Upper lobe of left lung (tissue), 6 donors: ENCODE measurements at places on chromosomes 4 and X.

- no peak for DNase-seq
Observed at GRCh38 chrX:18575744-18576143, 96.2 kb downstream of the RS1 start.

- no peak for DNase-seq
Observed at GRCh38 chr4:106601519-106601918, 232.9 kb upstream of the GIMD1 start.

DNA sequence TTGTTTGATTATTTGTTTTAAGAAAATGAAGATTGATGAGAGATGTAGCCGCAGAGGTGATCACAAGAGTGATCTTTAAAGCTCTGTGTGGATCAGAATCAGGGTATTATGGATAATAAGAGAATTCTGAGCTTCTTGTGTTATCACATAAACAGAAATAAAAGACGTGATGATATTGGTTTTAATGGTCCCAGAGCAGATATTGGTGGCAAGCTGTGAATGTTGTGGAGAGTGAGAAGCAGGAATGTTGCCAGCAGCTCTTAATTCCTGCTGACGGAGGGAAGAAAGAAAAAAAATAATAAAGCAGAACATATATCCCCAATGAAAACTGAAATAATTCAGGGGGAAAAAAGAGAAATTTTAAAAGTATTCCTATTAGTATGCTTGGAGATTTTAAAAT is 1015.9 kb downstream of the PCDH18 start:
- no peak for DNase-seq

DNA sequence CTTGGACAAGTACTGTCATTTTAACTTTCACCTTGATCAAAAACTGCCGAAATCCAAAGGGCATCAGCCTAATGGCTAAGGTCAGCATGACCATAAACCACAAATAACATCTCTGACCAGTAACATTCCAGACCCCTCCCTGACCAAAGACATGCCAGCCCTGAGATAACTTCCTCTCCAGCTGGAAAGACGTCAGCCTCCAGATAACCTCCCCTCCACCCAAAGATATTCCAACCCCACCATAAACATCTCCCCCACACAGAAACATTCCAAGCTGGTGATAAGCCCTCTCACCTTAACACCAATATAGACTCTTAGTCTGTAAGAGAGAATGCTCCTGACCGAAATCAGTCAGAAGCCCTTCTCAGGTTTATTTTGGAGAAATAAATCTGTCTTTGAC is 7.4 kb downstream of the PPP1R2C start:
- DNase-seq, result no peak

DNA sequence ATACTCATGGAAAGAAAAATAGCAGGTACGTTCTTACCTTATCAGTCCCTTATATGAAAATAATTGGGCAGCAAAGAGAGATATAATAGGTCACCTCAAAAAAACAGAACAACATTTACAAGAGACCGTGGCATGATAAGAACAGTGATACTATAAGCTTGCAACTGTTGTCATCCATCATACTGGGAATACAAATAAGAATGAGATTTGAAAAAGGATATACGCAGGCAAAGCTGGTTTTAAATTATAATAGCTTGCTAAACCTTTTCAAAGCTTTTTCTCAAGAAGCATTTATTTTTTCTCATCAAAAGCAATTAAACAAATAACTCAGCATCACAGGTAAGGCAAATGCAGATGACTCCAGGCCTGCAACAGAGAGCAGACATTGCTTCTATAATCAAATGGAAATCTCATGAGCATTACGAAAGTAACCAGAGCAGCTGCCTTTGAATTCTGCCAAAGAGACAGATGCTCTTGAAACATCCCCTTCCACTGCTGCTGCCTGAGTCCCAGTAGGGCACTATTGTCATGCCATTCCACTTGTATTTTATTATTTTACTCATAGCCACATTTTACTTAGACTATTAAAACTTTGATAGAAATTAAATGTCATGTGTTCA is 620.6 kb upstream of the GNPDA2 start:
- DNase-seq, result no peak

GRCh38 chrX:12872741-12873140 is 5.9 kb downstream of the TLR7 start:
- no peak for DNase-seq

DNA sequence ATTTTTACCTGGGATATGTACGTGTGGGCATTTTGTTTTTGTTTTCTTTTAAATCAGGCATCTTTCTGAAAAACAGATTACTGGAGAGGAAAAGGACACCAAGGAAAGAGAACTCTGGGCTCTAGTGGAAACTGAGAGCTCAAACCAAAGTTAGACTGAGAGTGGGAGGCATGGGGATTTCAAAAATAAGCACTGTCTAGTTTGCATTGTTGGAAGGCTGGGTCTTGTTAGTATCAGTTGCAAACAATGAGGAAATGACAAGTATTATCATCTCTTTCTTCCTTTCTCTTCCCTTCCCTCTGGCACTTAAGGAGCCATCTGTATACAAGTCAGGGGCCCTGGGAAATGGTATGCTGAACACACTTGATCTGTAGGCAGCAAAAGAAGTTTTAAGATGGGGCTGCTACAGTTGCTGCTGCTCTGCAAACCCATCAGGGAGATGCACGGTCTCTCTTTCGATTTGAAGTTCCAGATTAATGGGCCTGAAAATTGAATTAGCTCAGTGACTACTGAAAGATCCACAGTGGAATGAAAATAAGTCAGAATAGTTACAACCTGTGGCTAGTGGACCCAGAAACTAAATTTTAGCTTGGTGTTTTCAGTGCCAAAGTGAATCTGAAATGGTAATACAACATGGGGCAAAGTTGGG is 48.0 kb upstream of the GRXCR1 start:
- DNase-seq, result no peak

GRCh38 chr4:139814323-139815015 is 148.8 kb downstream of the MGST2 start:
- DNase-seq, result peak; percentile 37

DNA sequence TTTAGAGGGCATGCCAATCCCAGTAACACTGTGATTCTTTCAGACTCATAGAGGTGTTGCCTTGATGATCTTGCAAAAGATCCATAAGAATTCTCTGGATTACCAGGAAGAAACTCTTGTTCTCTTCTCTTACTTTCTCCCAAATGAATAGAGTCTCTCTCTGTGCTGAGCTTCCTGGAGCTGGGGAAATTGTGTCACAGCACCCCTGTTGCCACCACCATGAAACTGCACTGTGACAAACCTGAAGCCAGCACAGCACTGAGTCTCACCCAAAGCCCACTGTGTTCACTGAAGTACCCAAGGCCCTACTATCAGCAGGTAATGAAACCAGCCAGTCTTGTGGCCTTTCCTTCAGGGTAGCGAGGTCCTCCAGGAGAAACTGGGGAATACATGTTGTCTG is 332.7 kb upstream of the FGF16 start:
- DNase-seq, result no peak

DNA sequence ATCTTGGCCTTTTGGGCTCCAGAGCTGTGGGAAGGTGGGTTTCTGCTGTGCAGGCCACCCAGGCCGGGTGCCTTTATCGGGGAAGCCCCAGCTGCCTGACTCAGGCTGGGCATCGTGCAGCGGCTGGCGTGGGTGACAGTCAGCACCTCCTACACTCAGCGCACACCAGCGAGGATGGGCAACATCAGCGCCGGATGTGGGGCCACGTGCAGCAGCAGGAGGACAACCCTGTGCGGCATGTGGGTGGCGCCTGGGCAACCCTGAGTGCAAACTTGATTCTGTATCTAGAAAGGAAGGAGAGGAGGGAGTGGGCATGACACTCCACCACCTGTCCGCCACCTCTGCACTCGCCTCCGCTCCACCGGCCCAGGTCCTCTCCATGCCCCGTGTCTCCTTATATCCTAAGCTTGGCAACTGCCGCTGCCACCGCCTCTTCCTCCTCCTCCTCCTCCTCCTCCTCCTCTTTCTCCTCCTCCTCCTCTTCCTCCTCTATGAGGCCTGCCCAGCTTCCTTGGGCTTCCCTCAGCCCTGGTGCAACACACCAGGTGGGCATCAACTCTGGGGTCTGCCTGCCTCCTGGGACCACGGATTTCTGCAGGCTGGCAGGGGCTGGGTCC is 107.4 kb upstream of the AFAP1 start:
- DNase-seq, result no peak

DNA sequence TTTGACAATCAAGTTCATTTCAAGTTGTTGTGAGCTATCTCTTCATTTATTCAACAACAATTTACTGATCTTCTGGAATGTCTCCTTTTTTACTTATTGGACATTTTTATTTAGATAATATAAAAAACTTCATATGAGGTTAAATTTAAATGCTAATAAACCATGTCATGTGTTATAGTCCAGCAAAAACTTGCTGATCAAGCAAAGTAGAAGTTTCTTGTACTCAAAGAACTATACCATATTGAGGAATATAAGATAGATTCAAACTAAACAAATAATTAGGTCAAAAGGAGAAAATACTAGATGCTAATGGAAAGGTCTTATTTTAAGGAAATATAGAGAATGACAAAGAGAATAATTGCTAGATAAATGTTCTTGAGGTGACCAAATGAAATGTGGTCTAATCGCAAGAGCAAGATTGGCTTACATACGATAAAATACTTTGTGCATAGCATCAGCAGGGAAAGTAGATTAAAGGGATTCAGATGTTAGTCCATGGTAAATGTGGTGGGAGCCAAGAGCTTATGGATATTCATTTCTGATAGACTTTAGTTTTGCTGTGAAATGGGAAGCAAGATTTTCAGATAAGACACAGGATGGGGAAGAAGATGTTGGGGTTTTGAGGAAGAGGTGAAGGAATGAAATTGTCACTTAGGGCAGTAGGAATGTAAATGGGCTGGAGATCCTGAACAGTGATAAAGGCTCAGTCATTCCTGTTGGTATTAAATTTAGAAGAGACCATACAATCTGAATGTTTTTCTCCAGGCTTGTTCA is 229.5 kb downstream of the MAPK10 start:
- no peak for DNase-seq

DNA sequence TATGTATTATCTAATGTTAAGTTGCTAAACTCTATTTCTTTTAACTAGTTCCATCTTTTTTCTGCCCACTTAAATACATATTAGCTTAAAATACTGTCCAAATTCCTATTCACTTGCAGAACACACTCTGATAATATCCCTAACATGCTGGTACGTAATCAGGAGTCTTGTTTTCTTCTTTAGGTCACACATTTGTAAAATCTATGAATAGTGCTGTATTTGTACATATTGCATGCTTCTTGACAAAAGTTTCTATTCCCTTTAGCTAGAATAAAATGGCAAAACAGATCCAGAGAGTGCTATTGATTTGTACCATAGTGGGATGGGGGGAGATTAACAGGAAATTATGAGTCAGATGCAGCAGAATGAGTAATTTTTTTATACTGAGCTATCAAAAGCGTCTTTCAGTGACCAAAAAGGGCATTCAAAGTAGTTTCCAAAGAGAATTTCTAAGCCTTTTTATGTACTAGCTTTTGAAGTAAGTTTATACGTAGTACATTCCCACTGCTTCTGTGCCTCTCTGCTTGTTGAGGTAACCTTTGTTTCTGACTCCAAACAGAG is 126.5 kb downstream of the PTPN13 start:
- DNase-seq, result no peak

- DNase-seq, result no peak
Observed at GRCh38 chrX:95427389-95427788, 1257.3 kb upstream of the DIAPH2 start.

DNA sequence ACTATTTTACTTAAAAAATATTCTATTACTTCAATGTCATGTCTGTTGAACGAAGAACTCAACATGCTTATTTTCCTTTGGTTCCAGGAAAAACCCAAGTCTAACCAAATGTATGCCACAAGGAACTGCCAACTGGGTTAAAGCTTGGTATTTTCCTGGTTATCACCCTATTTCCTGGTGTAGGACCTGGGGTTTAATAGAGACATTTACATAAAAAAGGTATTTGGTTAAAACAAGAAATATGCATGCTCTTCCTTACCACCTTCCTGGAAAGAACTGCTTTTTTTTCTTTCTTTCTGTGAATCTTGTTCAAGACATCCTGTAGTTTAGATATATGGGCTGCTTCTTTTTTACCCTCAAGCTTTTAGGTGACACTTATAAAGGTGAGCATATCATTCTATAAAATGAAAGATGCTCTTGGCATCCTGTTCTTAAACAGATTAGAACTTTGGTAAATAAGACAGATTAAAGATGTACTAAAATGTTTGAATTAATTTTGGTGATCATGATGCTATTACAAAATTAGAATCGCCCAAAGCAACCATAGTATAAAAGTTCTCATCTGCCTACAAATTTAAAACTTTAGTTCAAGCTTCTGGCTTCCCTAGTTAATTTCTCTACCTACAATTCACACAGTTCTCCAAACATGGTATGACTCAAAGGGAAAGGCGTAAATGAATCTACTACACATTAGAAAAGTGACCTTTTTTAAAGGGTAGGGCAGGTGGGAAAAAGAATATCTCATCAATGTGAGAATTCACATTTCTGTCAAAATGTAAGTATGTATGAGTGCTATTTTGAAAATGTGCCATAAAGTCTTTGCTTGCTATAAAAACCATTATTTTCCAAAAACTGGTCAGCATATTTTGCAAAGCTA is 103.5 kb downstream of the CNOT6L start:
- no peak for DNase-seq

DNA sequence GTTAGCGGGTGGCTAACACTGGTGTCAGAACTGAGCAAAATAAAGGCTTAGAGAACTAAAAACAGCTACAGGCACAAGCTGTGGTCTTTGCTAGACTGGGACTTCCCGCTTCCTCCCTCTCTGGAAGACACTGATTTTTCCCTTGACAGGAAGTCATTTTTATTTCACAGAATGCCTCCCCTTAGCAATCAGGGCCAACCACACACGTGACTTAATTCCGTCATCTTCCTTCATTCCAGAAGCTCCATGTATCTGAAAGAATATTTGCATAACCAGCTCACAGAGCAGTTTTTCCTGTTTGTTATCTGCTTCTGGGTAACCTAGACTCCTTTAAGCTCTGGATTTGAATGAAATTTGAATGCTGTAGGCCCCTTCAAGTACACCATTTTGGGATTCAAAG is 327.5 kb upstream of the FRG1 start:
- DNase-seq, result no peak

DNA sequence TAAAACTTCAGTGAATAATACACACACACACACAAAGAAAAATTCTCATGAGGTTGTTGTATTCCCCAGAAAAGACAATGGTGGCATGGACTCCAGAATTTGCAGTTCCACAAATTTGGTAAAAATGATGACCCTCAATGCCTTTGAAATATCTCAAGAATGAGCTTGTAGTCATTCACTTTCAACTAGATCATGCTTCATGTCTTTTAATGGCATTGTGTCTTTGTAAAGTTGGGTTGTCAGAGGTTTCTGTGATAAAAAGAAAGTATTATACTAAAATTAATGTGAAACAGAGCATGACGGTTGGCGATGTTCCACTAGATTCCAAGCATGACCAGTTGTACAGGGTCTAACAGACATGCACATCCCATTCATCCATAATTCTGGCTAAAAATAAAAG is 685.0 kb upstream of the FRG1 start:
- no peak for DNase-seq
